ENCODE measurements at places on chromosomes 2 and 18.

GRCh38 chr2:101807242-101807641 lies 109.7 kb downstream of the MAP4K4 start:
- DNase-seq = no peak

DNA sequence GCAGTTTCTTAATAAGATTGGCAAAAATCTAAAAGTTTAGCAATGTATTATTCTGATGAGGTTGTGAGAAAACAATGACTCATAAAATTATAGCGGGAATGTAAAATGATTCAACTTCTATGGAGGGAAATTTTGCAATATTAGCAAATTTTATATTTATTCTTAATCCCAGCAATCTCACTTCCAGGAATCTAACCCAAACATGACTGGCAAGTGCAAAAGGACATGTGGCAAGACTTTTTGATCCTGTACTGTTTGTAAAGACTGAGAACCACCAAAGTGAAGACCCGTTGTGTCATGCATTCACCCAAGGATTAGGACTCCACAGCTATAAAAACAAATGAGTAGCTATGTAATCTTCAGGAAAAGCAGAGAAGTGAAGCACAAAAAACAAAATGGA lies 234.8 kb upstream of the KYNU start:
- no peak for DNase-seq

DNA sequence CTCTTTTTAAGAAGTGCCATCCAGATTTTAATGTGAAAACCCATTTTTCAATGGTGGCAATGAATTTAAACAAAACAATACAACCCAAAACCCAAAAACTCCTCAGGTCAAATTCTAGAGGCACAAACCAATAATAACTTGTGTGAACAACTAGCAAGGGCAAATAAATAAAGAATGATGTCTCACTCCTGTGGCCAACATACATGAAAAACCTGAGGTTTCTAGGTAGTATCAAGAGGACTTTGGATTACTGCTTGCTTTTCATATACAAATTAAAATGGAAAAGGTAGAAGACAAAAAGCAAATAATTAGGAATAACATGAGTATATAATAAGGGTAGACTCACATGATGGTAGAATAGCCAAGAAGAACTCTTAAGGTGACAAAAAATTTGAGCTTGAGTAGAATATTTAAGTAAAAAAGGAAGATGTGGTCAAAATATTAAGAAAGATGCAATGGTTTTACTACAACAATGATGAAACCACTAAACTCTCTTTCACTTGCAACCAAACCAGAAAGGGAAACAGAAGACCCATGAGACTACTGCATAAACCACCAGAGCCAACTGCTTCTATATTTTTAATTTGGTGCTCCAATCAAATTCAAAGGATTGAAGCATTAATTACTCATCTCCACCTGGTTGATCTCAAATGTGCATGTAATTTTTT lies 53.5 kb downstream of the DARS1 start:
- DNase-seq = no peak

DNA sequence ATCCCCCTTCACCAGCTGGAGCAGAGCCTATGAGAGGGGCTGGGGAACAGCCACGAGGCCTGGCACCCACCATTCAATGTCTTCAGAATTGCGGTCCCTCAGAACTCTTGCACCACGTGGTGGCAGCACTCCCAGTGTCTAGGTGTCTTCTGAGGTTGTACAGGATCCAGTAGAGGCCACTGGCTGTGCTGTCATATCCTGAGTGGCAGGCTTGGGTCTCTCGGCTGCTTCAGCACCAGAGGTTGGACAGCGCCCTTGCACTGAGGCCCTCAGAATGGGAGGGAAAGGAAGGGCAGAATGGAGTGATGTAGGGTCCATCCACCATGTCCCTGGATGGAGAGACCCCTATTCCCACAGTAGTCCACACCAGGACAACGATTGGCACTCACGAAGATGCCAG lies 112.0 kb upstream of the TEKT4 start:
- DNase-seq = no peak

GRCh38 chr2:77169426-77169825 lies 352.8 kb downstream of the LRRTM4 start:
- DNase-seq = no peak

- no peak for DNase-seq
Measured at GRCh38 chr2:69380072-69380917, 6.7 kb downstream of the GFPT1 start.

Data from activated CD8-positive, alpha-beta memory T cell treated with anti-CD3 and anti-CD28 coated beads for 4 hours (primary cell).